Vagina (tissue), 2 donors: ENCODE measurements at places on chromosomes 12 and 14. TPM values are rescaled to one million over a fixed set of nuclear protein-coding genes. Genes with fewer than 3 reads are reported as not detected.

DNA sequence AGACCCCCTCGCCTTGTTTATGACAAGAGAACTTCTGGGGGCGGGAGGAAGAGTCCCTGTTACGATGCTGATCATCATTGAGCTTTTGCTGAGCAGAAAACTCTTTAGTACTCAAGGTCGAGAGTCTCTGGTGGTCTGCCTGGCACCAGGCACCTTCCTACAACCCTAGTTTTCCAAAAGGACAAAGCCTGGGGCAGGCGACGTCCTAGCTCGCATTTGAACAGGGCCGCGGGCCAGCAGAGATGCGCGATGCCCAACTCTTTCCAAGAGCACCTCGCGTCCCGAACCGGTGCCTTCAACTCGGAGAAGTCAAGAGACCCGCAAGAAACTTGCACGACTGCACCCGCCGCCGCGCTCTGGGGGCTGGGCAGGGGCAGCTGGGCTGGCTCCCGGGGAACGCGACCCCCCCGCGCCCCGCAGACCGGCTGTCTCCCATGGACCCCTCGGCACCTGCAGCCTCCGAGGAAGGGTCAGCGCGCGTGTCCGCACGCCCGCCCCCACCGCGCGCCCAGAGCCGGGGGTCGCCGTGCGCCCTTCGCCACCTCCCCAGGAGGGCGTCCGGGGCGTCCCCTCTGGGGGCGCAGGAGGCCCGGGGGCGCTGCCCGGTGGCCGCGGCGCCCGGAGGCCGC lies 377 bp upstream of the BCL7A start:
- no peak for DNase-seq

GRCh38 chr12:76470028-76470939 lies 89.3 kb downstream of the OSBPL8 start:
- DNase-seq = no peak

DNA sequence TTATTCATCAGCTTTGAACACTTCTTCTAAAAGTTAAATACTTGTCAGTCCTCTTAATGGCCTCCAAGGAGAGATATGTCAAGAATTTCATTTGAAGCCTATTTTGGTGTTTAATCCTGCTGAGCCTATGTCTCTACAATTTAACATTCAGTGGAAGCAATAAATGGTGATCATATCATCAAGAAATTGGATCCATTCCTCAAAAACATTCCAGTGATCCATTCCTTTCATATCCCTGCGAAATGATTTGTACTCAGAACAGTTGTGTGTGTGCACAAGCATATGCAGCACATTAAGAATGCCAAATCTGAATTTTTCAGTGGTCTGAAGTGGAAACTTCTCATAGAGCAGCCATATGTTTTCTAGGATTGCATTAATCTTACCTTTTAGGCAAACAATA lies 373.7 kb upstream of the SYT1 start:
- no peak for DNase-seq

Gene ZDHHC22
- total RNA-seq = not detected

Gene TSPAN11
- 2.5 TPM for total RNA-seq

Gene DCN
- 1,553 TPM for total RNA-seq

Gene LMO3
- 73.7 TPM for total RNA-seq
